ENCODE measurements at places on chromosomes 16 and 17.

GRCh38 chr17:16304830-16305229 lies 48.4 kb downstream of the CENPV start:
- DNase-seq, result peak; percentile 14

DNA sequence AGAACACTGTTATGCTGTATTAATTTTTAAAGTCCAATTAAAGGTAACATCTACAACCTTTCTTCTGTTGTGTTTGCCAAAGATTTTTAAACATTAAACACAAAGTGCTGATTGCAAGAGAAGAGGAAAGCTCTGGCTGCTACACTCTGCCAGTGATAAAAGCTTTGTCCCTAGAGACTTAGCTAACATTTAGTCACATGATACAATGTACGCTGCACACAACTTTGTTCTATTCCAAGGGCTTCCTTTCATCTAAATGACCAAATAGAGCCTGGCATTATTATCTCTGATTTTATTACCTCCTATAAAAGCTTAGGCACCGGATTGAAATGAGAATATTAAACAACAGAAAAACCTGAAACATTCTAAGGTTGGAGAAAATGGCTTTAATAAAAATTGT lies 388.7 kb upstream of the PMFBP1 start:
- DNase-seq, result no peak

GRCh38 chr17:16913463-16913862 lies 58.5 kb downstream of the TNFRSF13B start:
- DNase-seq, result no peak

DNA sequence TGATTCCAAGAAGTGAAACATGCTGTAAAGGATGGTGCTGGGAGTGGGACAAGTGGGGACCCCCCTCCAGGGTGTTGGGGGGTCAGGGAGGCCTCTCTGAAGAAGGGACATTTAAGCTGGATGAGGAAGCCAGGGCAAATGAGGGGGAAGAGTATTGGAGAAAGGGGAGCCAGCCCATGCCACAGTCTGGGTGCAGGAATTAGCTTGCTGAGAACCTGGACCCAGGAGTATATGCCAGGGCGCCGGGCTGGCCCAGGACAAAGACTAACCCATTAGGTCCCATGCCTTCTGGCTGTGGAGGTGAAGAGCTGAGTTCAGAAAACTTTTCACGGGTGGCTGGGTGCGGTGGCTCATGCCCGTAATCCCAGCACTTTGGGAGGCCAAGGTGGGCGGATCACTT lies 45.6 kb upstream of the PIK3R6 start:
- no peak for DNase-seq

DNA sequence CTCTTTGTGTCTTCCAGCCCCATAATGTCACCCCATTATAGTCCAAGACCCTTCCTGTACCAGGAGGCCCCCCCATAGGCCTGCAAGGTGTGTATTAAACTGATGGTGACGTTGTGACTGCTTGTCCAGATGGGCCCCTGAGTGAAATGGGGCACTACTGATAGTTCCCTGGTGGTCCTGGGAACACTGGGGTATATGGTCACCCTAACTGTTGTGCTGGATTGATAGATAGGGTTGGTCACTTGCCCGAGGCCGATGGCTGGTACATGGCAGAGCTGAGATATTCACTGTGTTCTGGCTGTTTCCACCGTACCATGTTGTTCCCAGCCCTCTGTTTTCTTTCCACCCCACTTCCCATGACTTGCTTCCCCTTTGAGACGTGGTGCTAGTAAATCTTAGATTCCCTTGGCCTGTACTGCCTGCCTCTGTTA lies 4.3 kb downstream of the CNP start:
- DNase-seq, result no peak

DNA sequence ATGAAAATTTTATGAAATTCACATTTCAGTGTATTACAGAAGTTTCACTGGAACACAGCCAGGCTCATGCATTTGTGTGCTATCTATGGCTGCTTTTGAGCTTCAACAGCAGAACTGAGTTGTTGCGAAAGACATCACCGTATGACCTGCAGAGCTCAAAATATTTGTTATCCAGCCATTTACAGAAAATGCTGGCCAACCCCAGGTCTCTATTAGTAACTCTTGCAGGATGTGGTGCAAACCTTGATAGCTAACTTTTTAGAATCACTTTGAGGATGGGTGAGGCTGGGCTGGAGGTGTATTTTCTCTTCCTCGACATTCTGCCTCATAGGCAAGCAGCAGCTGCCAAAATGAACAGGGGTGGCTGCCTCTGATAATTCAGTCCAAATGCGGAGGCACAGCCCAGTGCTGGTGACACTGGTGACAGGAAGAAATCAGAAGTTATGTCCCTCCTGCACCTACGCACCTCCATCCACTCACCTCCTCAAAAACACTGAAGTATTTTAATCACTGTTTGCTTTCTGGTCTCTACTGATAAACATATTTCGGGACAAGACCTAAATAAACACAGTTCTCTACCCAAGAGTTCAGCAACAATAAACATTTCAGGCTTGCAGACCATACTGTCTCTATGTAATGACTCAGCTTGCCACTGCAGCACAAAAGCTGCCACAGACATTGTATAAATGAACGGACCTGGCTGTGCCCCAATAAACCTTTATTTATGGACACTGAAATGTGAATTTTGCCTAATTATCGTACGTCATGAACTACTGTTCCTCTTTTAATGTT lies 28.5 kb downstream of the ARHGAP17 start:
- DNase-seq, result peak; percentile 64

All from Ammon's horn (tissue), 1 donor.